ENCODE measurements at places on chromosomes 6 and 20.

GRCh38 chr6:108627692-108628550 lies 67.2 kb downstream of the FOXO3 start:
- no peak for DNase-seq

DNA sequence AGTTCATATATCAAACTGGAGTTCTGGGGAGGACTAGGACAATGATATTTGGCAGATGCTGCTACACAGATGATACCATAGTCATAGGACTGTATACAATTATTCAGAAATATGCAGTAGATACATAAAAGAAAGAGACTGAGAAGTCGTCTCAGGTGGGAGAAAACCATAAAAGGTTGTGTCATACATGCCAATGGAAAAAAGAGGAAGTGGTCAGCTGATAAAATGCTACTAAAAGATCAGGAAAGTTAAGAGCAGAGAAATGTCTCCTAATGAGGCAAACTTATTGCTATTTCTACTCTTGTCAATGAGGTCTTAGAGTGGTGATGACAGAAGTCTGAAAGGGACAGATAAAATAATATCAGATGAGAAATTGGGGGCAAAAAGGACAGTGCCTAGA lies 407.6 kb downstream of the COL12A1 start:
- no peak for DNase-seq

DNA sequence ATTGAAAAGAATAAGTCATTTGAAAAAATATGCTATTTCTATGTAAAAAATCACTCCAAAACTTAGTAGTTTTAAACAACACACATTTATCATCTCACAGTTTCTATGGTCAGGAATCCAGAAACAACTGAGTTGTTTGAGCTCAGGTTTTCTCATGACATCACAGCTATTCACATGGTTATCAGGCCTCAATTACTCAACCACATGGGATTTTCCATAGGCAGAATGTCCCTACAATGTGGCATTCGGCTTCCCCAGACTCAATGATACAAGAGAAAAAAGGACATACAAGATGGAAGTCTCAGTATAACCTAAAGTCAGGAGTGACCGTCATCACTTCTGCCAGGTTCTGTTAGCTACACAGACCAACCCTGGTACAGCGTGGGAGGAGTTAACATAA lies 3.4 kb upstream of the SLC35D3 start:
- no peak for DNase-seq

GRCh38 chr6:124551711-124552233 lies 410.5 kb upstream of the RNF217 start:
- DNase-seq: no peak

DNA sequence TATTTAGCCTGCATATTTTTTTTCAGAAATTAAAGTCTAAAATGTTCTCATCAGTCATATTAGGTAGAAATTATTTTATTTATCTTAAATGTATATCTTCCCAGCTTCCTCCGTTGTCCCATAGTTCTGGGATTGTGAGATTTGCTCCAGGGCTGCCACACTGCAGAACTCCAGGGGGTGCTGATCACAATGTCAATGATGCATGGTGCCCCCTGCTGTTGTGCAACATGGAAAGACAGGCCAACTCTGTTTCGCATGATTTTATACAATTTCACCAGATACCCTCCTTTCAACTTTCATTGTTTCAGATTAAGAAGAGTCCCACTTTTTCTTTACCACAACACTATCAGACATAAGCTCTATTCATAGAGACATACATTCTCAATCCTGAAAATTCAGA lies 35.9 kb downstream of the ID4 start:
- DNase-seq: no peak
